ENCODE measurements at places on chromosomes 4 and X.

- no peak for DNase-seq
Measured at GRCh38 chr4:5366421-5366820, 315.1 kb downstream of the STK32B start.

- DNase-seq = no peak
Measured at GRCh38 chrX:153158319-153158718, 20.8 kb upstream of the MAGEA1 start.

DNA sequence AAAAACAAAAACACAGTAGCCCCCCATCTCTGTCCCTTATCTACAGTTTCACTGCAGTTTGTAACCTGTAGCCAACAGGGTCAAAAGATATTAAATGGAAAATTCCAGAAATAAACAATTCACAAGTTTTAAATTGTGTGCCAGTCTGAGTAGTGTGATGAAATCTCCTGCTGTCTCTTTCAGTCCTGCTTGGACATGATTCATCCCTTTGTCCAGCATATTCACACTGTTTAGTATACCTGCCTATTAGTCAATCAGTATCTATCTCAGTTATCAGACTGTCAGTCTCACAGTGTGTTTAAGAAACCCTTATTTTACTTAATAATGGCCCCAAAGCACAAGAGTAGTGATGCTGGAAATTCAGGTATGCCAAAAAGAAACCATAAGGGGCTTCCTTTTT lies 21.9 kb downstream of the CNOT6L start:
- DNase-seq = no peak

DNA sequence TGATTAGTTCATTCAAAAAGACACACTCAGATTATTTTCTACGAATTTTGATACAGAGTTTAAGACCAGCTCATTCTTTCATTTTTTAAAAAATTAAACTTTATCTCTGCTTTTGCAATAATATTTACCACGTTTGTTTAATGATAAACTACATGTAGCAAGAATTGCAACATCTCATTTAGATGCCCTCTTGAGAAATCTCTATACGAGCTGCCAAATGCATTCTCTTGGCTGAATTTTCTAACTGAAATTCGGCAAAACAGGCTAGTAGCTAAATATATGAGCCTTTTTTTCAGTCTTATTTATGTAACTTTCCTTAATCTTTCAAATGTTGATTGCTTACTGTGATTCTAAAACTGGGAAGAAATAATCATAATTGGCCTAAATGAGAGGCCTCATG lies 2.1 kb upstream of the GC start:
- DNase-seq = no peak

GRCh38 chrX:15882704-15883539 lies 28.3 kb upstream of the AP1S2 start:
- no peak for DNase-seq

Measured in memory B cell (primary cell).